Epithelial cell of proximal tubule (primary cell): ENCODE measurements at places on chromosomes 3 and 15. TPM values are rescaled to one million over a fixed set of nuclear protein-coding genes. Genes with fewer than 3 reads are reported as not detected.
A peak's percentile ranks its signal among the peaks of the same experiment; 100 is the strongest.

The SPINK8 gene
- total RNA-seq, result not detected in 2 replicates

The CGNL1 gene
- 2.5 and 3.2 TPM in 2 replicates for total RNA-seq

DNA sequence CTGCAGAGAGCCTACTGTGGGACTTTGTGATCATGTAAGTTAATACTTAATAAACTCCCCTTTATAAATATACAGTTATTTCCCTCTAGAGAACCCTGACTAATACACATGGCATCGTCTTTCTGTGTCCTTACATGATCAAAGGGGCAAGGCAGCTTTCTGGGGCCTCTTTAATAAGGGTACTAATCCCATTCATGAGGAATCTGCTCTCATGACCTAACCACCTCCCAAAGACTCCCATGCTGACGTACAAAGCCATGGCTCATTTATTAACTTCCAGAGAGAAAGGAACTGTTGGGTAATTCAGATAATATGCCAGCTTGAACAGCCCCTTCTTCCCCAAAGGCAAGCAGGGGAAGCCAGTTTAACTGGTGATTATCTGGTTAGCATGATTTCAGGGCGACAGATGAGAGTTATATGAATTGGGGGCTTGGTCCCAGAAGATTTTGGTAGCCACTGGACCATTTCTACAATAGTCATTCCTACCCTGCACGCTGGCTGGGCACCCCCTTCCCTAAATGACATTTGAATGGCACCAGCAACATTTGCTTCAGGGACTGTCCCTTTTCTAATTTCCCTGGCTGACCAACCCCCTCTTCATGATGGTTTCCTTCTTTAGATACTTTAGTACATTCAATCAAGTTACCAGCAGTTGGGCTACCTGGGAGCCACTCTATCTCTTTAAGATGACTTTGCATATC is 83.6 kb upstream of the C3orf80 start:
- DNase-seq, result peak; percentile 75

The SLC22A14 gene
- not detected in 2 replicates for total RNA-seq

The RTF1 gene
- total RNA-seq, result 22.1 and 23.5 TPM in 2 replicates

DNA sequence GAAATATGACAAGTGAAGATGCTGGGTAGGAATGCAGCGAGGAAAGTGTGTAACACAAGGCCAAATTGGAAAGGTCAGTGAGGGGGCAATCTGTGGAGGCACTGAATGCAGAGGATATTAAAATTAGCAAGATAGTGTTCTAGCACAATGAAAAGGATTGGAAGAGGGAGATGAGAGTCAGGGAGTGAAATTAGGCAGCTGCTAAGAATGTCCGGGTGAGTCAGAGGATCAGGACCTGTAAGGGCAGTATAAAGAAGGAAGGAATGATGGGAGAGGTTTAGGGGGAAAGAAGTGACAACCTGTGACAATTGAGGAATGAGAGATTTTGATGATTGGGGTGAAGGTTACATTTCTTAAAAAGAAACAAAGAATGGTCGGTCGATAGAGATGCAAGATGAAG is 103.5 kb downstream of the UBE3A start:
- no peak for DNase-seq

- DNase-seq, result no peak
Observed at GRCh38 chr3:151838574-151839312, 24.8 kb downstream of the AADAC start.

- no peak for DNase-seq
Observed at GRCh38 chr15:101108791-101109190, 143.1 kb downstream of the CHSY1 start.
